ENCODE measurements at places on chromosomes 16 and 17. TPM values are rescaled to one million over a fixed set of nuclear protein-coding genes. Genes with fewer than 3 reads are reported as not detected.

Gene FBXO39
- total RNA-seq: 1.7 TPM

Gene TOP2A
- total RNA-seq: 151 TPM

DNA sequence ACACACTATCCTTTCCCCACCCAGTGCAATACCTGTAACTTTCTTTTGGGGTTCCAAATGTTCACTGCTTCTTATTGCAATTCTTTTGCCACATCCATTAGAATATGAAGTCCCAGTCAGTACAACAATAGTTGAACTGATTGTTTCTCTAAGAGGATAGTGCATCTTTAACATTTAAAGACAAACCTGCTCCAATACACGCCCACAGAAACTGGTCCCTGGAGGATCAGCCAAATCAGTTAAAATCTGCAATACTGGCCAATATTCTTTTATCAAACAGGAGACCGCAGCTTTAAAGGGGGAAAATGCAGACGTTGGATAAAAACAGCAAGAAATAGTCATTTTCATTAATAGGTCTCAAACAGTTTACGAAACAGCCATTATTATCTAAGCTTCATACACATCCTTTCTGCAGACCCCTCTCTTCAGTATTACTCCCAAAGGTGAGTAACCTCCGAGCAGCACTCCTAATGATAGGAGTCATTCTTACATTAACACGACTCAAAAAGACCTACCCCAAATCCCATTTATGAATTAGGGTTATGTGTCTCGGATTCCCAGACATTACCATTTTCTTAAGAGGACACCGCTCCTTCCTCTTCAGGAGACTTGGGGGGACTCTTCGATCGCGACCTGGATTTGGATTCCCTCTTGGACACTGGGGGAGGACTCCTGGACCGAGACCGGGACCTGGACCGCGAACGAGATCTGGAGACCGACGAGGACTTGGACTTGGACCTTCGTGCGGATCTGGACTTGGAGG is 1.4 kb downstream of the SRSF2 start:
- DNase-seq: peak; percentile 25

- peak; percentile 62 for DNase-seq
These were observed at the start of gene SBK1 for GRCh38 chr16:28291651-28292626. Gene SBK1 (plus strand): TSS chr16:28292525. CDS start chr16:28317392, 24,867 bp downstream.

DNA sequence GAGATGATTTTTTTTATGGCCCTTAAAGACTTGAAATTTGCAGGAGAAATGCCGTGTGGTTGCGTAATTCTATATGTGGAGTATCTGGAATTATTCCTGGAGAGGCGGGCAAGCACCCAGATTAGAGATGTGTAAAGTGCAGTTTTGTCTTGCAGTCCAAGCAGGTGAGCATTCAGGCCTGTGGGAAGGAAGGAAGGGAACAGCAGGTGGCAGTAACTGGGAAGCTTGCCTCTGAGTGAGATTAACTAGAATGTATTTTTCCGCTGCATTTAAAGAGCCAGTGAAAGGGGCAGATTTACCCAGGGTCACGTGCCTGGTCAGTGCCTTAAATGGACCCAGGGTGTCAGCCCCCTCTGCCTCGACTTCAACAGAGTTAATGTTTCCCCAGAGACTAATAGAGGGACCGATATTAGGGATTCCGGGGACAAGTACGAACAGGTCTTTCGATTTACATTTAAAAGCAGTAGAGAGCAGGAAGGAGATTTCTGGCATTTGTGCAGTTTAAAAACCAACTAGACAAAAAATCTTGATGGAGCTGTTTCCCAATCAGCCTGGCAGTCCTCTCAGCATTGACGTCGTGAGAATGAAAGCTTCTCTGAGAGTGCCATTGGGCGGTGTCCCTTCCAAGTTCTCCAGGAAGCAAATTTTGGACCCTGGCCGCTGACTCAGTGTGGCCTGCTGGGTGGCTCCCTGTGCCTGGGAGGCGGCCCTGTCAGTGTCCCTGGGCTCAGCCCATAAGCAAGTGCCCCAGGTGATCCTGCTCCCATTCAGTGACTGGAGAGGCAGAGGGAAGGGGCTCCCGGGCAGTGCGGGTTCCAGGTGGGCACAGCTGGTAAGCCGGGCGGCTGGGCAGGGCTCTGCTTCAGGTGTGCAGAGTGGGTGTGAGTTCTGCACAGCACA is 38.2 kb downstream of the KSR1 start:
- peak; percentile 93 for DNase-seq

Gene PYDC1
- not detected for total RNA-seq

DNA sequence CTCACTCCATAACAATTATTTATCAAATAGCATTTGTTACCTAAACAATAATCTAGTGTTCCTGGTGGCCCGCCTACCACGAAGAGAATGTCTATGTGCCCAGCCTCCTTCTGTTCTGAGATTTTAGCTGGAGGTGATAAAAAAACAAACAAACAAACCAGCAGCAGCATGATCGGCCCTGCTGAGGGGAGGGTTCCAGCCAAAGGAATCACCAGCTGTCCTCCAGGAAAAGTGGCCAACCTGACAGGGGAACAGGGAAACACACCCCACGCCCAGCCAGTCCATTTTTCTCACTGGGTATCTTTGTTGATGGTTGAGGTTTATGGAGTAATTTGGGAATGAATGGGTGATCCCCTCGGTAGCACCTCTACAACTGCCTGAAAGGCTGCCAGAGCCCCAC is 203.0 kb upstream of the DYNLRB2 start:
- no peak for DNase-seq

Gene KRT24
- not detected for total RNA-seq

DNA sequence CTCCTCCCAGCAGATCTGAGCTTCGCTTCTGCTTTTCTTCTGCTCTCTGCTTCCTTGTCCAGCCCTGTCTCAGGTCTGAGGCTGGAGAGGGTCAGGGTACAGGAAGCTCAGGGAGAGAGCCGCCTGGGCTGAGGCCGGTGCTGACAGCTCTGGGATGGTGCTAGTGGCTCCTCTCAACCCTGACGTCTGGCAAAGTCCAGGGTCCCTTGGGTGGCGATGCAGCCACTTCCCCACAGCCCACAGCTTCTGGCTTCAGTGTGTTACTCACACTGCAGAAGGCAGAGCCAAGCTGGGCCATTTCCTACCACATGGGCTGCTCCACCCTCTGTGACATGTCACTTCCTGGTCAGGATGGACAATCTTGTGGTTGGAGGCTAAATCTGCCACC is at the start of gene CD300C:
CD300C (minus strand) TSS at position 273 of the 388 bp plus-strand sequence. CDS start 333 bp downstream, outside the sequence.
- no peak for DNase-seq

Gene ABCC3
- 293 TPM for total RNA-seq

Gene KCNH4
- not detected for total RNA-seq

GRCh38 chr17:42795465-42795864 is 3.0 kb downstream of the COA3 start:
- DNase-seq: no peak

DNA sequence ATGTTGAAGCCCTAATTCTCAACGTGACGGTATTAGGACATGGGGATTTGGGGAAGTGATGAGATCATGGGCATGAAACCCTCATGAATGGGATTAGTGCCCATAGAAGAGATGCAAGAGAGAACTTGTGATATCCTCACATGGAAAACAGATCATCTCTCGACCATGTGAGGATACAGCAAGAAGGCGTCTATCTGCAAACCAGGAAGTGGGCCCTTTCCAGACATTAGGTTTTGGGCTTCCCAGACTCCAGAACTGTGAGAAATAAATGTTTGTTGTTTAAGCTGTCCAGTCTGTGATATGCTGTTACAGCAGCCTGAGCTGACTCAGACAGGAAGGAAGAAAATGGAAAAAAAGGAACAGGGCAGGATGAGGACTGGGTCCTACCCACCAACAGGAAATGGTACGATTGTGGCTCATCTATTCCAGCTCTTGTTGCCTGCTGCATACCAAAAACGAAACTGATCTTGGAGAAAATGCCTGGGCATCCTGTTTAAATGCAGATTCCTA is 21.9 kb upstream of the SSTR2 start:
- DNase-seq: no peak

DNA sequence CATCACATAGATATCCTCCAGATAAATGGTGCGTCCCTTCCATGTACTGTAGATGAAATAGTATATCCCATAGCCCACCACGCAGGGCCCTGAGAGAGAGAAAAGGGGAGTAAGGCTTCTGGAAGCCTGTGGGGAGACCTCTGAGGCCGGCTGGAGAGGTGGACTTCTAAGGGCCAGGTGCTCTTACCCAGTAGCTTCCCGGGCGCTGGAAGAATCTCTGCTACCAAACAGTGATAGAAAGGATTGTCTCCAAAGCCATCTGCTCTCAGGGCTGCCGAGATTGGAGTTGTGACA is 718 bp downstream of the SAT2 start:
- no peak for DNase-seq

- DNase-seq: no peak
These were observed 879 bp upstream of the NTN3 start for GRCh38 chr16:2470234-2470601.

Gene BAIAP3
- 0.75 TPM for total RNA-seq

- DNase-seq: peak; percentile 88
These were observed 1151.9 kb upstream of the GOT2 start for GRCh38 chr16:59886021-59886420.

DNA sequence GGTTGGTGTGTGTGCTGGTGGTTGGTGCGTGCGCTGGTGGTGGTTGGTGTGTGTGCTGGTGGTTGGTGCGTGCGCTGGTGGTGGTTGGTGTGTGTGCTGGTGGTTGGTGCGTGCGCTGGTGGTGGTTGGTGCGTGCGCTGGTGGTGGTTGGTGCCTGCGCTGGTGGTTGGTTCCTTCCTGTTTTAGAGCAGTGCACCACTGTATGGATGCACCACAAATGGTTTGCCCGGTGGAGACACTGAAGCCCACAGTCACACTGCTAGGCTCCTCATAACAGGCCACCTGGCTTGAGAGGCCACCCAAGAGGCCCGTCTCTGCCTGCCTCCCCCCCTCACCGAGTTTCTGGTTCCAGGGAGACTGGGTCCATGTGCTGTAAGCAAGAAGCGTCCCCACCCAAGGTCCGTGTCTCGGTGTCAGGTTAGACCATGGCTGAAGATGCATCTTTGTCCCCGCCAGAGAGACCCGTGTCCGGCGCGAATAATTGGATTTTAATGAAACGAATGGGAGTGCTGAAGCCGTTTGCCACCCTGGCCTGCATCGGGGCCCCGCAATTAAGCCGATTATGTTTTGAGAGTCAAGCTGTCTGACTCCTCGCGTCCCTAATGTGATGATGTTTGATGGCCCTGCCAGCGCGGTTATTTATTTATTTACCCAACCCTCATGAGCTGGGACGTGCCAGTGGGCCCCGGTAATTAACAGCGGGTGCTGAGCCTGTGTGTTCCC is 161.3 kb upstream of the GSE1 start:
- DNase-seq: no peak

Gene CLEC3A
- total RNA-seq: not detected

DNA sequence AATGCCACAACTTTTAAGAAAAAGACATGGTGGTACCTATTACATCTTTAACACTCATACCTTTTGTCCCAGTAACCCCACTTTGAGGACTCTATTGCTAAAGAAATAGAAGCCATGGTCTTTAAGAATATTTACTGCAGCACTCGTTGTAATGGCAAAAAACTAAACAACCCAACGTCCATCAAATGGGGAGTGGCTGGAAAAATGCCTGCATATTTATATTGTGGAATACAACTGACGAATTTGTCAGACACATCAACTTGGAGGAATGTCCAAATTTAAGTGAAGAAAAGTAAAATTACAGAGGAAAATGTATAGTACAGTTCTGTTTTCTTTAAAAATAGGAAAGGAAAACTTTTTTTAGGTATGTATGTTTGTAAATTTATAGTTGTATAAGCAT is 47.8 kb downstream of the STX8 start:
- no peak for DNase-seq

- peak; percentile 71 for DNase-seq
These were observed 20.9 kb downstream of the COIL start for GRCh38 chr17:56939869-56940484.

DNA sequence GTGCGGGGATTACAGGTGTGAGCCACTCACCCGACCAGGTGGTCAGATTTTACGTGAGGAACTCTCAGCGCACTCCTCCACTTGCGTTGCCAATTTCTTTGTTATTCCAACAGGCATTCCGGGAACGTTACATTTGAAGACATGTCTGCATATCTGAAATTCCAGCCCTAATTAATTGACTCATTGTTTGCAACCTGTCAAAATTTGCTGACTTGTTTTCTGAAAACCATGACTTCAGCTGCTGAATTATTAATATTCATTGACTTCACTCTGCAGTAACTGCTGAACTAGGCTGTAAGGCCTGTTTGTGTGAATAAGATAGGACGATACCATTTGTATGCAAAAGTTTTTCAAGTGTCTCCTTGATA is 16.6 kb downstream of the G6PC1 start:
- DNase-seq: no peak

DNA sequence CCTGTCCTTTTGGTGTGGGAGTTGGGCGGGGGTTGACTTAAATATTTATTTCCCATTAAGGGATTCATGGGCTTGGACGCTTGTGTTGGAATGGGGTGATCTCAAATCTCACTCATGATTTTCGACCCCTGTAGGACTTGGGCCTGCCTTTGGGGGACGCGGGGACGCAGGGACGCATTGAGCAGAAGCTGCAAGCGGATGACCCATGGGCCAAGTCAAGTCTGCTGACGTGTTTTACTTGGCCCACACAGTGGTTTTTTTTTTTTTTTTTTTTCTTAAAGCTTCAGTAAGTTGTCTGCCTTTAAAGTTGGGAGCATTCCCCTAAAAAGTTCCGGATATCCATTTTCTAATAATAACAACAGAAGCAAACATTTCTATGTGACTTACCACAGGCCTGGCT is 28.9 kb downstream of the CMIP start:
- no peak for DNase-seq

Gene CLEC16A
- total RNA-seq: 32.4 TPM

- peak; percentile 87 for DNase-seq
These were observed 65.4 kb upstream of the ZFHX3 start for GRCh38 chr16:73113336-73113735.

Gene C16orf95
- 5.8 TPM for total RNA-seq

GRCh38 chr17:45923511-45924268 is 29.3 kb downstream of the MAPT start:
- peak; percentile 70 for DNase-seq

Gene MSLN
- total RNA-seq: 25.2 TPM

Gene HBQ1
- total RNA-seq: not detected

GRCh38 chr17:2853283-2854142 is 57.3 kb downstream of the RAP1GAP2 start:
- DNase-seq: peak; percentile 15

Gene TMEM235
- total RNA-seq: not detected

GRCh38 chr16:22688463-22688862 is 125.5 kb upstream of the HS3ST2 start:
- no peak for DNase-seq

DNA sequence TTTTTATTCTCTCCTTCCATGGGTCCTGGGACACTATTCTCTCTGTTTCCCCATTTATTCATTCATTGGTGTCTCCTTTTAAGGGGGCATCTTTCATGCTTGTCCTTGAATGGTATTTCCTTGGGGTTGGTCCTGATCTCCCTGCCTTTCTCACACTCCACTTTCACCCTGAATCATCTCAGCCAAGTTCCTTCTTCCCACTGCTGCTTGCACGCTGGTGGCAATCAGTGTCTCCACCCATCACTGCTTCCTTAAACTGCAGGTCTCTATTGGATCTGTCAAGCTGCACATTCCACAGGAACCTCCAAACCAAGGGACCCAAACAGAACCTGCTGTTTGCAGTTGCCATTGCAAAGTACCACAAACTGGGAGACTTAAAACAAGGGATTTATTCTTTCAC is 89.3 kb upstream of the SDK2 start:
- no peak for DNase-seq

- no peak for DNase-seq
These were observed 55.0 kb upstream of the MEAK7 start for GRCh38 chr16:84559311-84559932.

Gene EVI2B
- total RNA-seq: 3.8 TPM

All from MCF 10A (cell line).